ENCODE measurements at places on chromosomes 7 and 10.

GRCh38 chr10:6035101-6035834 lies 26.9 kb downstream of the IL2RA start:
- DNase-seq = no peak

DNA sequence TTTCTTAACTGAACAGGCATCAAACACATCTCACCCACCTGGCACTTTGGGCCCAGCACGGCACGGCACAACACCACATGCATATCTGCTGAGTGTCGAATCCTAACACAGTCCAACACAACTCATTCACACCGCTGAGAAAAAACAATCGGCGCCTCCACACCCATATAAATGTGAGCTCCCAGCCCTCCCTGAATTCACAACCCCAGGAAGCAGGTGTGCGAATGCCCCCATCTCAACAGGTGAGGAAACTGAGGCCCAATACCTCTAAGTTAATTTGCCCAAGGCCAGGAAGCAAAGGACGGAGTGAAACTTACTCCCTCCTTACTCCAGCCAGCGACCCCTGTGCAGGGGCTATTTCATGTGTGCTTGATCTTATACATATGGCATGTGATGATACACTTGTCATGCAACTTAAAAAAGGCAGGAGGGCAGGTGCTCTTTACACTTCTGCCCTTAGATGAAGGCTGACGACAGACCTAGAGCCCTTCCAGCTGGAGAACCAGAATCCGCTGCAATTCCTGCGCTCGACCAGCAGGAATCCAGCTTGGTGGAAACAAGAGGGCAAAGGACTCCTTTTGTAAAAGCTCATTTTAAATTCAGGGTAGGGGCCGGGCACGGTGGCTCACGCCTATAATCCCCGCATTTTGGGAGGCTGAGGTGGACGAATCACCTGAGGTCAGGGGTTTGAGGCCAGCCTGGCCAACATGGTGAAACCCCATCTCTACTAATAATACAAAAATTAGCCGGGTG lies 116.0 kb downstream of the LARP4B start:
- no peak for DNase-seq

DNA sequence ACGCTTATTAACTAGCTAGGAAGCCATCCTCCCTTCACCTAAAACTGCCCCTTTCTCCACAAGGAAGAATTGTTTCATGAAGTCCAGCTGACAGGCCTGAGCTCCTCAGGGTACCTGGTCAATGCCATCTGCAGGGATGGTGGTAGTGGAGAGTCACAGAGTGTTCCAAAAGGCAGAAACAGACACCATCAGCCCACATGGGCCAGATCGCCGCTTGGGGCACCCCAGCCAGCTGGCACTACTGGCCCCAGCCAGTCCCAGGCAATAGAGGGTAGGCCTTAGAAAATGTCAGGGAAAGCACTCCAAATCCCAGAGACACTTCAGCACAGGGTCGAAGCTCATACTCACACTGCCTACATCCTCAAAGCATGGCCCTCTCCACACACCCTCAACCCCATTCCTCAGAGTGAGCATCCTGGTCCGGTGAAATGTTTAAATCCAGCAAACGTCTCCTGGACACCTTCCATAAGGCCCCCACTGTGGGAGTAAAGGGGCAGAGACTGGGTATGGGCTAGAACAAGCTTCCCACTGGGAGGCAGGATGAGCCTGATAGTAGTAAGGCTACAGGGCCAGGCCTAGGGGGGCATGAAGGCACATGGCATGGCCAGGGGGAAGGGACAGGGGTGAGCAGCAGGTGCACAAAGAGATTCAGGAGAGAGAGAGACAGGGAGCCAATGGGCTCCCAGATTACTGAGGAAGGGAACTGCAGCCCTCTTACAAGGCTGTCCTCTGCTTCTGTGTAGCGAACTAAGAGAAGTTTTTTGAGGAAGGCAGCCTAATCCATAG lies 1.9 kb downstream of the LRRC20 start:
- no peak for DNase-seq

DNA sequence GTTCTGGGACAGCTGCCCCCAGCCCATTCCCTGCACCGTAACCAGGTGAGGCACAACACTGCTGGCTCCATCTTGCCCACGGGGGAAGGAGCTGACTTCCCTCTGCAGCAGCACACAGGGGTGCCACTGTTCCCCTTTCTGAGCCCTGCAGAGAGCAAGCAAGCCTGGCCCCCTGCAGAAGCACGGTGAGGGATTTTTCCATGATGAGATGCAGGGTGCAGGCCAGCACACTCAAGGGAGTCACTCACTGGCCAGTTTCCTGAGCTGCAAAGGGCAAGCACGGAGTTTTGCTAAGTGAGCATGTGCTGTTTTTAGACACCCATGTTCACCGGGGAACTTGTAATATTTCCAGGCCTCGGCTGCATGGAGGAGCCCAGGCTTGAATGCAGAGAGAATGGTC lies 176.6 kb downstream of the PIP4K2A start:
- no peak for DNase-seq

DNA sequence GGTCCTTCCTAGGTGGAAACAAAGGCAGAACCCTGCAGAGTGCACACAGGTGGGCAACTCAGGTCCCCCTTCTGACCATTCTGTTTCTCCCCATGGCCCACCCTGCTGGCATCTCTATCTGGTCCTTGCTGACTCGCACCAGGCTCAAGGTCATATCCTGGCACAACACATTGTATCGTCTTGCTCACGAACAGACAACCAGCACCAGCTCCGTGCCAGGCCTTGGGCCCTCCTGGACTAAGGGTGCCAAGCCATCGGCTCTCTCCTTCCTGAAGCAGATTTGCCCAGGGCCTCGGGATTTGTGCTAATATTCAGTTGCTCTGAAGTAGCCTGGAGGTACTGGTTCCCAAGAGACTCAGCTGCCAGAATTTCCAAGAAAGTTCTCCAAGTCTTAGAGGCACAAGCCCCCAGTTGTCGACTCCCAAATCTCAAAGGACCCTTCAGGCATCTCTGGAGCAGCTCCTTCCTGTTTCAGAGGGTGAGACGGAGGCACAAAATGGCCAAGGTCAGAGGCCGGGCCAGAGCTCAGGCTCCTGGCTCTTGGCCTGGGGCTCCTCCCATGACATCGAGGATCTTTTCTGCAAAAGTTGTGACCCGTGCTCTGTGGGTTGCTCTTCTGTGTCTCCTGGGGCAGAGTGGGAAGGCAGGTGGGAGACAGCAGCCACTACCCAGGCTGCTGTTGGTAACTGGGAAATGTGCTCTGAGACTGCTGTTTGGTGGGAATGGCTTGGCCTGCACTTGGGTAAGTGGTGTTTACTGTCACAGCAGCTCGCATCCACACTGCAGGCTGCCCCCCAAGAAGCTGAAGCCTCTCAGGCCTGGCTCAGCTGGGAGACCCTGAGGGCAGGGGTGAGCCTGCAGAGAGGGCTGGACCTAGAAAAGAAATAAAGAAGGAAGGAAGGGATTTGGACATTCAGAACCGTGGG lies 121.3 kb downstream of the RGS10 start:
- DNase-seq = no peak

All from B cell (primary cell).